Stimulated activated CD8-positive, alpha-beta memory T cell treated with anti-CD3 and anti-CD28 coated beads, Interleukin-15, amount 100 ng/mL, for 48 hours (primary cell): ENCODE measurements at places on chromosomes 11 and 22.

DNA sequence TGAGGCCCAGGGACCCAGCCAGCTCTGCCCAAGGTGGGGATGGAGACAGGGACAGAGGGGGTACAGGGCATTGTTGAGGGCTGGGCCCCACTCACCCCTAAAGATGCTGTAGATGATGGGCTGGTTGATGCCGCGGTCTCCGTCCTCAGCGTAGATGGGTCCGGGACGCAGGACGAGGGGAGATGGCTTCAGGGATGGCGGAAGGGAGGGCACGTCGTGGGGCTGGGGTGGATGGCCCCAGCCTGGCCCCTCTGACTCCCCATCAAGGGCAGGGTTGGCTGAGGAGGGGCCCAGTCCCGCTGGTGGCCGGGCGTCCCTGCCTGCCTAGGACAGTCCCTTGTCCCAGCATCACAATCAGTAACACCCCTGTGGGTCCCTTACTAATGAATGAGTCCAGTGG, 4.5 kb upstream of the IRF7 start:
- no peak for DNase-seq

GRCh38 chr11:36540998-36541397, 26.8 kb upstream of the RAG1 start:
- peak; percentile 3 for DNase-seq

DNA sequence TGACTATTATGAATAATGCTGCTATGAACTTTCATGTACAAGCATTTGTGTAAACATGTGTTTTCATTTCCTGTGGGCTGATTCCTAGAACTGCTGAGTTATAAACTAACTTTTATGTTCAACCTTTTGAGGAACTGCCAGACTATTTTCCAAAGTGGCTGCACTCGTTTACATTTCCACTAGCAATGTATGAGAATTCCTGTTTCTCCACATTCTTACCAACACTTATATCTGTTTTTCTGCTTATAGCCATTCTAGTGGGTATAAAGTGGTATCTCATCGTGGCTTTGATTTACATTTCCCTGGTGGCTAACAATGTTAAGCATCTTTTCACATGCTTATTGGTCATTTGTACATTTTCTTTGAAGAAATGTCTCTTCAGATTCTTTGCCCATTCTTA, 35.2 kb upstream of the SCUBE2 start:
- no peak for DNase-seq

DNA sequence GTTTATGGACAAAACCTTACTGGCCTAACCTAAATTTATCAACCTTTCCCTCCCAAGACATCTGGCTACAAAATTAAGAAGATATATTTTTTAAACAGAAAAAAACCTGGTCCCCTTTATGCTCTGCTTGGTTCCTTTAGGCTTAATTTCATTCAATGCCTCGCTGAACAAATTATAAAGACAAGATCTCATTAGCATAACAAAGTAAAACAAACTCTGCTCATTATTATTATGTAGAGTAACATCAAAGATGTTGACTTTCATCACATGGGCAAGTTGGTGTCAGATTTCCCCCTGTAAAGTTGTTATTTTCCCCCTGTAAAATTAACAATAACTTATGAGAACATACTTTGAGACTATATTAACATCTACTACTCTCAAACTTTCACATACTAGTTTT, 11.0 kb downstream of the RRAS2 start:
- no peak for DNase-seq

DNA sequence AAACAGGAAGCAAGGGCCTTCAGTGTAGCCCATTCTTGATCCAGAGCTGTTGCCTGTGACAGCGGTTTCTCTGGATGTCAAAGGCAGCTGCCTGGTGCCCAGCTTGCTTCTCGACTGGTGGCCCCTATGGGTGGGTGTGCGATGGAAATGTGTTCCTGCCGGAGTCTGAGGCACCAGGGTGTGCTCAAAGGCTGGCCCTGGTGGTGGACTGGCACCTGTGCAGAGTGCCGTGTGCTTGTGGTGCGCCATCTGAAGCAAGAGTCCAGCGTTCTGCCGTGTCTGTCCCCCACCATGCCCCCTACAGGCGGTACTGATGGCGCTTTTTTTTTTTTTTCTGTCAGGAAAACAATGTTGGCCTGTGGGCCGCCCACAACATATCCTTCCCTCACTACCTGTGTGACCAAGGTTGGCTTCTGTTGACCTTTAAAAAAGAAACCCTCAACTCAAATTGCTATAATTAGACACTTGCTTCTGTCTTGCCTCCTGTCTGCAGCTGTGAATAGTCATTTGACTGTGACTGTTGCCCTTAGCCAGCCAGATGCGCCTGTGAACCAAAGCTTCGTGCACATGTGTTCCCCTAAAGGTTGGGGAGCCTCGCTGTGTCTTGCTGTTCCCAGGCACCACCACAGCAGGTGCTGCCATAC, 4.7 kb upstream of the RANBP1 start:
- DNase-seq: no peak

- no peak for DNase-seq
Observed at GRCh38 chr11:23730307-23730998, 766.4 kb upstream of the LUZP2 start.

GRCh38 chr11:134063991-134064747, 4.7 kb upstream of the JAM3 start:
- no peak for DNase-seq

DNA sequence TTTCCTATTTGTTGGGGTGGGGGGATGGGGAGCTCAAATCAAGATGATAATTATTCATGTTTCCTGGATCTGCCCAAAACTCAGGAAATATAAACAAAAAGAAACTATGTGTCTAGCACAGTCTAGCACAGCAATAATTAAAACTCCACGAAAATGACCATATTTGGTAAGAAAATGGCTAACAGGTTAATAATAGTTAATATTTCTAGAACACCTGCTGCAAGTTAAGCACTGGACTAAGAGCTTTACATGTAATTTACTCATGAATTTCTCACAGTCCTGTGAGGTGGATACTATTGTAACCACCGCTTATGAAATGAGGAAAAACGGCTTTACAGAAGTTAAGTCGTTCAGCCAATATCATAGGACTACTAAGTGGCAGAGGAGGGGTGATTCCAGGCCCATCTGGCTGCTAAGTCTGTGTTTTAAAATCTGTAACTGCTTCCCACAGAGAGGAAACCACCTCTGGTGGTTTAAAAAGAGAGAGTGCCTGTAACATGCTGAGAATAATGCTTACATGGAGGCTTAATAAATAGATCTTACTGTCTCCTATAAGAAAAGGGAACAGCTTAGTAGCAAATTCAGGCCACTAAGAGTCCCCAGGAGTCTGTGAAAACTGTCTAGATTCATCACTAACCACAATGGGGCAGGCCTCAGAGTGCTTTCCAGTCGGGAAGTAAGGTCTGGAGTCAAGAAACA, 11.0 kb upstream of the AMOTL1 start:
- no peak for DNase-seq

GRCh38 chr11:60240662-60241061, 2.3 kb downstream of the MS4A4E start:
- DNase-seq: no peak

DNA sequence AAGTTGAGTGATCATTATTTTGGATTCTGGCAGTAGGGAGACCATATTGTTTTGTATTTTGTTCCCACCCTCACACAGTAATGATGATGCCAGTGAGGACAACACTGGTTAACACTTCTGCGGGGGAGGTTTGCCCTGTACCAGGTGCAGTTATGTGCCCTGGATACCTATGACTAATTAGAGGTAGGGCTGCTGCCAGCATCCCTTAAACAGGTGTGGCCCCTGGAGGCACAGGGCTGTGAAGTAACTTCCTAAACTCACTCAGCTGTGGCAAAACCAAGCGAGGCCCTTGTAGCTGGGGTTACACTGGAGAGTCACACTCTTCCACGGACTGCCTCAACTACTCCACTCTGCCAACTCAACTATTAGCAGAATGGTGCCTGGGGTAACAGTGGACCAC, 64.5 kb downstream of the MCM5 start:
- DNase-seq: no peak
